ENCODE measurements at places on chromosomes 12 and 14. TPM values are rescaled to one million over a fixed set of nuclear protein-coding genes. Genes with fewer than 3 reads are reported as not detected.

GRCh38 chr14:73751157-73751691, 37.0 kb upstream of the PNMA1 start:
- DNase-seq, result no peak

GRCh38 chr12:104793285-104793684, 164.8 kb downstream of the SLC41A2 start:
- no peak for DNase-seq

GRCh38 chr12:84919271-84919670, 6.7 kb upstream of the SLC6A15 start:
- no peak for DNase-seq

DNA sequence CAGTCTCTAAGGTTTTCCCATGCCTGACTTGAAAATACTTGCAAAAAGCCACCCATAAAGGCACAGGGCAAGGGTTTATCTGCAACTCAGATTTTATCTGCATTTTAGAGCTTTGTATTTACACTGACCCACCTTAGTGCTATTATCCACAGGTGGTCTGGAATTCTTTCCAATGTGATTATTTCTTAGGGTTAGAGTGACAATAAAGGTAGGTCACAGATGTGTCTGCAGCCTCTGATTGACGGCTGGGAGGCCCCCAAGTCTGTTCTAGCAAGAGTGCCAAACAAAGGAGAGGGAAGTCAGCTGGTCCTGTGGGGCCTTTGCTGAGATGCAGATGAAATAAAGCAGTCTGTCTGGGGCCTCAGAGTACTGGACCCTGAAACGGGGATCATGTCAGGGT, 64.0 kb downstream of the FRMD6 start:
- DNase-seq, result no peak

Gene SRRM4
- not detected for total RNA-seq

Gene CPNE6
- not detected for total RNA-seq

- DNase-seq, result peak; percentile 94
Measured at GRCh38 chr12:58932806-58933681, 12.7 kb upstream of the LRIG3 start.
